OCI-LY7 (cell line): ENCODE measurements at places on chromosomes 1 and 21. TPM values are rescaled to one million over a fixed set of nuclear protein-coding genes. Genes with fewer than 3 reads are reported as not detected.

LRRIQ3 gene
- total RNA-seq: 2.4 and 2.5 TPM in 2 replicates

DNA sequence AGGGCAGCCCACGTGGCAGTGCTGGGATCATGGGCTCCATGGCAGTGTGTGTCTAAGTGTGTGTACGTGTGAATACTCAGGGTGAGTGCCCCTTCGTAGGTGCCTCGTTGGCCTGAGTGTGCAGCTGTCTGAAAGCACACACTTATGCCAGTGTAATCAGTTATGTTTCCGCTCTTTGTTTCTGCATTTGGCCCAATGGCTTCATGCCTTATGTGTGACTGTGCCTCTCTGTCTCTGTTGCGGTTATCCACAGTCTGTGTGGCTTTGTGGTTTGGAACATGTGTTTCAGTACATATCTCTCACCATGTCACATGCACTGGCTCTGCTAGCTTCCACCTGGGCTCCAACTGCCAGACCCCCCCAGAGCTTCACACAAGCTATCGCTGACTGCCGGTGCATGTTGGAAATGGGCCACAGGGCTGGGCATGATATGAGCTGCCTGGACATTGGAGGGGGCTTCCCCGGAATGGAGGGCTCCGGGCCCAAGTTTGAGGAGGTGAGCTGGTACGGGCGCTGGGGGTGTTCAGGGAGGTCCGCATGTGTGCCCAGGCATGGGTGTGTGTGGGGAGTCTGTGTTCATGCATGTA, 70.3 kb upstream of the TINAGL1 start:
- no peak for DNase-seq

HMCN1 gene
- 0.02 and 0.07 TPM in 2 replicates for total RNA-seq

GABRD gene
- not detected in 2 replicates for total RNA-seq

DNA sequence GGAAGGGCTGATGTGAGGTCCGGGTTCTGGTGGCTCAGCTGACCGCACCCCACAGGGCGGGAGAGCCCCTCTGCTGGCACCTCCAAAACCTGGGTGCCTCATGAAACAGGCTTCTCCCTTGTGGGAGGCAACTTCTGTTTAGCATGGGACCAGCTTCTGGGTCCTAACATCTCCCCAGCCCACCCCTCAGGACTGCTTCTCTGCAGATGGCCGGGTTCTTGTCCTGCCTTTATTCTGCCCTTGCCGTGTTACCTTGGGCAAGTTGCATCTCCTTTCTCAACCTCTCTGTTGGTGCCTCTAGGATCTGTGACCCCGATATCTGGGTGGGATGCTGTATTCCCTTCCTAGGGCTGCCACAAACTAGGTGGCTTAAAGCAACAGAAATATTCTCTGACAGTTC, 15.0 kb upstream of the TTC22 start:
- no peak for DNase-seq

GRCh38 chr1:15027515-15027986, 126.0 kb upstream of the TMEM51 start:
- peak; percentile 49 for DNase-seq

- no peak for DNase-seq
Measured at GRCh38 chr1:226700861-226701260, 38.2 kb downstream of the ITPKB start.

DNA sequence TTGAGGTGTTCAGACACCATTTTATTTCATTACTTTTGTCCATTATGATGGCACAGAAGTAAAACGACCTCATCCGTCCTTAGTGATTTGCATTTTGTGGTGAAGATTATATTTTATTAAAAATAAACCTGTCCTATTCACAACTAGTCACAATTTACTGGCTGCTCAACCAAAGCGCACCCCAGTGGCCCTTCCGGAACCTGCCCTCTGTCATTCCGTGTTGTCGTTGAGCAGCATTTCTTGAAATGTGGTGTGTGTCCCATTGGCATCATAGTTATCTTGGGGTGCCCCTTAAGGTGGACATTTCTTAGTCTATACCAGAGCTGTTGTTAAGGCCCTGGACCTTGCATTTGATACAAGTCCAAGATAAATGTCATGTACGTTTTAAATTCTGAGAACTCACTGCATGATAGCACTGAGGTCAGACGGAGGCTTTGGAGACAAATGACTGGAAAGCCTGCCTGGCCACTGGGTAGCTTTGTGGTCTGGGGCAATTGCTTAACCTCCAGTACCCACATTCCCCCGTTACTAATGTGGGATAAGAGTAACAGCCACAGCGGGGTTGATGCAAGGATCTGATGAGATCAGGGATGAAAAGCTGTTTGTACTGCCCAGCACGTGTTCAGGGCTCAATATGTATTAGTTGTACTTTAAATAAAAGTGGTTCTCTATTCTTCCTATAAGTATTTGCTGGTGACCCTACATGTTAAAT, 36.2 kb downstream of the BACH1 start:
- no peak for DNase-seq

FAM3B gene
- total RNA-seq: not detected in 2 replicates

GRCh38 chr1:78304761-78305160, 186.0 kb upstream of the PTGFR start:
- DNase-seq: no peak

NTNG1 gene
- 5.9 and 6.2 TPM in 2 replicates for total RNA-seq

GRCh38 chr1:234542211-234542850, 63.4 kb upstream of the TARBP1 start:
- DNase-seq: no peak
